ENCODE measurements at places on chromosomes 2 and 18. TPM values are rescaled to one million over a fixed set of nuclear protein-coding genes. Genes with fewer than 3 reads are reported as not detected.

DNA sequence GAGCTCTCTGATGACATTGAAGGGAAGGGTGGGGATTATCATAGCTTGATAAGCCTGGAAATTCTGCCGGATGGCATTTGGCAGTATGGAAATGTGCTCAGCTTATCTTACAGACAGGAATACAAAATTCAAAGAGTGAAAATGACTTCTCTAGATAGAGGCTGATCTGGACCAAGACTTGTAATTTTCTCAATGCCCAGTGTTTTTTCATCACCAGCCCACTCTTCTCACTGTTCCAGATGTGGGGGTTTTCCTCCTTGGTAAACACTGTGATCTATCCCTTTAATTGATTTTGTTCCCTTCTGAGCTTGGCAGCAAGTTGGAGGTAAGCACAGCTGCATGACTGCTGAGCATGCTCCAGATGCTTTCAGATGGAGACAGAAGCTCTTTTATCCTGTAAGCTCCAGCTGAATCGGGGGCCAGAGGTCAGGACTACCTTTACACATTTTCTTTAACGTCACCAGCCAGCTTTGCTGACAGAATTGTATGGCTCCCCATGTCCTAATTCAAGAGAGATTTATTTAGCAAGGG is 287.4 kb upstream of the TCF4 start:
- no peak overlapping the region for H3K4me3 ChIP-seq
- H3K27ac ChIP-seq: no peak overlapping the region
- H3K27me3 ChIP-seq: no peaks in the 10 kb centered on the region
- no peak for DNase-seq

LOXHD1 gene
- 0.25 TPM for total RNA-seq

- peaks cover 4% of the 10 kb centered on the region for H3K36me3 ChIP-seq
- H3K27me3 ChIP-seq: no peaks in the 10 kb centered on the region
- peak overlapping the region; percentile 82 for H3K27ac ChIP-seq
- peak overlapping the region; percentile 59 for H3K4me3 ChIP-seq
These were observed 63.5 kb upstream of the TAF1B start for GRCh38 chr2:9779596-9780264.

FBXO15 gene
- total RNA-seq: 0.89 TPM

- no peaks in the 10 kb centered on the region for H3K36me3 ChIP-seq
- H3K27ac ChIP-seq: no peak overlapping the region
- DNase-seq: no peak
- H3K4me3 ChIP-seq: no peak overlapping the region
- H3K4me1 ChIP-seq: no peaks in the 10 kb centered on the region
These were observed 18.4 kb downstream of the ATOH8 start for GRCh38 chr2:85772019-85772745.

DNA sequence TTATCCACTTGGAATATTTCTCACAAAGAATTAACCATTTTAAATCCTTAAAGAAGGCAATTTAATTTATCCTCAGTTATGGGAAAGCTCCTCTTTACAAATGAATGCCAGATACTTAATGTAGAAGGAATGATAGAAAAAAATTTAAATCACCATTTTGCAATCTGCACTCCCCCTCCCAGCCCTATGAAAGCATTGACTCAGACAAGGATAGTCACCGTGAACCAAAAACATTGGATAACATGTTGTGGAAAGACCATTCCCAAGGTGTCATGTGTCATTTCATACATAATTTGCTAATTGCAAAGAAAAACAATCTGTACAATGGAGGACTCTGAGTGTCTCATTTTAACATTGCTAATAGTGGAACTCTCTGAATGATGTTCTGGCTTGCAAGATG is 421.0 kb downstream of the TXNL1 start:
- no peak overlapping the region for H3K27ac ChIP-seq
- no peak overlapping the region for H3K4me3 ChIP-seq
- no peak for DNase-seq
- no peaks in the 10 kb centered on the region for H3K36me3 ChIP-seq

CHRND gene
- total RNA-seq: not detected
